CD4-positive, alpha-beta T cell treated with Interleukin-10 for 1 hour (primary cell): ENCODE measurements at places on chromosomes 2 and 18.

DNA sequence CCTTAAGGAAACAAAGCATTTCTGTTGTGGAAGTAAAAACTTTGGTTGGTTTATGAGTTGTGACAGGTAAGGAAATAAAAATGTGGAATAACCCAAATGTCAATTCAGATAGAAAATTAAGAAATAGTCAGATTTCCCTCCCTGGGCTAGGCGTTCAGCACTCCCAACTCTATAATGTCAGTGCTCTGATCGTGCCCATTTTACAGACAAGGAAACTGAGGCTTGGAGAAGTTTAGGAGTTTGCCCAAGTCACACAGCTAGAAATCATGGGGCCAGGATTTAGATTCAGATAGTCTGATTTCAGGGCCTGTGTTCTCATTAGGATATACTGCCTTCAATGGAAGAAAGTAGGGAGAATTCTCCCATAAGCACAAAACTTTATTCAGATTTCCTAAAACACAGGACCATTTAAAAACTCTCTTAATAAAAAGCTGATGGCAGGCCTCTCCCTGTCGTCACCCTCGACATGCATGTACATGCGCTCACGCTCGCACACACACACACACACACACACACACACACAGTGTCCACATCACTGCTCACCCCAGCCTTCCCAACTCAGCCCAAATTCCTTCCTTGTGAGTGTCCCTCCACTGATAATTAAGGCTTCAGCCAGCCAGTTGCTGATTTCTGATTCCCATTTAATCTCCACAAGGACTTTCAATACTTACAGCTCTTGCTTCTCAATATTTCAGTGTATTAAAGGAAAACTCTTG, 49.1 kb upstream of the SLC14A2 start:
- no peak for DNase-seq

DNA sequence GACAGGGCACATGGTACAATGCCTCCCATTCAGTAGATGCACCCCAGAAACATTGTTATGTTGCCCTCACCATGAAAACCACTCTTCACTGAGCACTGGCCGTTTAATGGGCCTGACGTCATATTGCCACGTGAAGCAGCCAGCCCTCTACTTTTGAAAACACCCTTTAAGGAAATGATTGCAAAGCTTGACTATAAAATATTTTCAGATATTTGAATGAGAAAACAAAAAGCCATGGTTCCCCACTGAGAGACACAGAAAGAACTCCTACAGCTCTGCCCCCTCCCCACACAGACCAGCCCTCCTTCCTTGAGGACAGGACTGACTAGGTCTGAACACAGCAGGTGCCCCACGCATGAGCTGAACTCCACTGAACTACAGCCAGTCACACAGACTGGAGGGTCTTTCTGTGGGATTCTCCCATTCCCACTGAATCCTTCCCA, 349.1 kb downstream of the ANAPC1 start:
- peak; percentile 38 for DNase-seq

GRCh38 chr18:76554547-76555222, 59.6 kb upstream of the ZNF516 start:
- DNase-seq: no peak

DNA sequence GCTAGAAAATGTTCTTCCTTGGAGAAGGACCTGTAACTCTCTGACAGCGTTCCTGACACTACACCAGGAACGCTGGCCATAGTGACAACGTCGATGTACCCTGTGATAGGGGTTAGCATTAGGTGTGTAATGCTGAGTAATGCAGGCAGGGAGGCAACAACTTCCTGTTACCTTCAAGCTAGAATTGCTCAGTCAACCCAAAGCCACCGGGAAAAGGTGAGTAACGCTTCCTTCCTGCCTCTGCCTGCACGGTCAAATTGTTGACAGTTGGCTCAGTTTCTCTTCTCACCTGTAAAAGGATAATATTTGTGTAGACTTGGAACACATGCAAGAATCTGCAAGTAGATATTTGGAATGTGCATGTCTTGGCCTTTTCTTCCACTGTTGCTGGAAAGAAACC, 12.7 kb downstream of the FAM110C start:
- peak; percentile 50 for DNase-seq

GRCh38 chr2:43460611-43461365, 135.1 kb downstream of the THADA start:
- DNase-seq: no peak

DNA sequence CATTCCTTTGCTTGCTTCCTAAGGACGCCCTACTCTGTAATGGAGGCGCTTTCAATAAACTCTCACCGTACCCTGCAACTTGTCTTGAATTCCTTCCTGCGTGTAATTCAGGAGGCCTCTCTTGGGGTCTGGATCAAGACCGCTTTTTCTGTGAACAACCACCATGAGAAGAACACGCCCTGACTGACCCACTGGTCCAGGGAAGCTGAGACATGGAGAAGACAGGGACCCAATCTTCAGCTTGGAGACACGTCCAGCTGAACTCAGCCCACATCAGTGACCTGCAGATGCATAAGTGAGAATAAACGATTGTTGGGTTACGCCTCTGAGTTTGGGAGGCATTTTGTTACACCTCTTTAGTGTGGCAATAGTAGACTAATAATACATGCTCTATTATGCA, 7.8 kb upstream of the NARS1 start:
- no peak for DNase-seq

DNA sequence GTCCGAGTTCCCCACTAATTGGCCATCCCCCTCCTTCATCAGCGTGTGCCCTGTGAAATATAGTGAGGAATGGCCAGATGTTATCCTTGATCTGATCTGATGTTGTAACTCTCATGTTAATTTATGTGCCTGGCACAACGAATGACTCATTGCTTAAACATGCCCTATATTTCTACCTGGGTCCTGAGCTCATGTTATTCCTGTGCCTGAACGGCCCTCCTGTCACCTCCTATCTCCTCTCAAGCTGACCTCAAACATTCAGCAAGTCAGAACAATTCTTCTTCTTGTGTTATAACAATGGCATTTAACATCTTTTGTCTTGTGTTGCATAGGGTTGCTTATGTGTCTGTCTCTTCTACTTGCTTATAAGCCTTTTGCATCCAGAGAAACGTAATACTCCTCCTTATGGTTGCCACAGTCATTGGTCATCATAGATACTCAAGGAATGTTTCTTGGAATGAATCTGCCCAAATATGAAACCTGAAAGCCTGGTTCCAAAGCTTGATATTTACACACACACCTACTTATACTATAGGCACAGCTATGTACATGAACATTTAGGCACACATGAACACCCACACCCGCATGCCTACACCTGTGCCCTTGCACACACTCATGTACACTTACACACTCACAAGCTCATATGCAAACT, 80.2 kb upstream of the PHLPP1 start:
- no peak for DNase-seq

- no peak for DNase-seq
Observed at GRCh38 chr2:6914828-6915227, 2.4 kb upstream of the RNF144A start.

DNA sequence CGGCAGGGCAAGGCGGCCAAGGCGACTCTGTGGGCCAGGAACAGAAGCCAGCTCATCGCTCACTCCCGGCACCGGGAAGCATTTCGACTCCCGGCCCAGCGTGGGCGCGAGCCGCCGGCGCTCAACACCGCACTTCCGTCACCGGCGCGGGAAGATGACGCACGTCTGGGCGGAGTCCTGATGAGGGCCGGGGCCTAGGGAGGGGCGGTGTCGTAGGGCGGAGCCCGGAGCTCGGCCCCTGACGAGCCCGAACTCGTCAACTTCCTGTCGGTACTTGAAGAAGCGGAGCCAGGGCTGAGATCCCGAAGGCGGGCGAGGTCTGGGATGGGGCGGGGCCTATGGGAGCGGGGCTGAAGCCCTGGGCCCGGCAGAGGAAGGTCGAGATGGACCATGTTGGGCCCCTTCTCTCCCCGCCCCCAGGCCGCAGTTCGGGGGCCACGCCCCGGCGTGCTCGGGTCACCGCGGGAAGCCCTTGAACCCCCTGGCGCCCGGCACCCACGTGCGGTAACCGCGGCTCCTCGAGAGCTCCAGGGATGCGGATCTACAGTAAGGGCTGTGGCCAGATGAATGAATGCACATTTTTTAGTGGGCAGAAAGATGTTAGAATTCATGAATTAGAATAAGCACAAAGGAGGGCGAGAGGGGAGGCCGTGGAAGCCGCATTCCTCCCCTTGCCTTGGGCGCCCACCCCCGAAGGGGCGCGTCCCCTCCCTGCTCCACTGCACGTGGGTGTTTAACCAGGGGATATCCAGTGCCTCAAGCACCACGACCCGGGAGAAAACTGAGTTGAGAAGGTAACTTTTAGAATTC, at the start of gene RNASEH1:
RNASEH1 (minus strand) TSS at position 129 of the 810 bp plus-strand sequence; CDS start at position 56, 73 bp downstream.
- DNase-seq: peak; percentile 97

- DNase-seq: no peak
Observed at GRCh38 chr2:130823886-130824491, 12.7 kb upstream of the ARHGEF4 start.
